T-helper 1 cell (primary cell): ENCODE measurements at places on chromosomes 1 and 21.

DNA sequence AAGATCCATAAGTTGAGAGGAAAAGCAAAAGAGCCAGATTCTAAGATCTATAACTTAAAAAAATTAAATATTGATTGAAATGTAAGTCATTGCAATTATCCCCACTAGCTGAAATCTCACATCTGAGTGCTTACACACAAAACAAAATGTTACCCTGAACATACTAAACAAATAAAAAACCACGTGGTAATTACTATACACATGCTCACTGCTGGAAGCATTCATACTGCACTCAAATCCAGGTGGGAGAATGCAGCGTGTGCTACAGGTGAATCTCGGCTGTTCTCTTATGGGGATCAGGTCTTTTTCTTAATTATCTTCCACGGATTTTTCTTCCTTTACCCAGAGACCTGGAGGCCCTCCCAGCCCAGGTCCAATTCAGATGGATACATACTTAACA lies 74.3 kb downstream of the SDC3 start:
- no peak for DNase-seq

- peak; percentile 78 for DNase-seq
Observed at GRCh38 chr1:54715493-54716298, at the start of gene TTC4. Gene TTC4 (plus strand): TSS chr1:54715861. CDS start chr1:54715909, 48 bp downstream.

DNA sequence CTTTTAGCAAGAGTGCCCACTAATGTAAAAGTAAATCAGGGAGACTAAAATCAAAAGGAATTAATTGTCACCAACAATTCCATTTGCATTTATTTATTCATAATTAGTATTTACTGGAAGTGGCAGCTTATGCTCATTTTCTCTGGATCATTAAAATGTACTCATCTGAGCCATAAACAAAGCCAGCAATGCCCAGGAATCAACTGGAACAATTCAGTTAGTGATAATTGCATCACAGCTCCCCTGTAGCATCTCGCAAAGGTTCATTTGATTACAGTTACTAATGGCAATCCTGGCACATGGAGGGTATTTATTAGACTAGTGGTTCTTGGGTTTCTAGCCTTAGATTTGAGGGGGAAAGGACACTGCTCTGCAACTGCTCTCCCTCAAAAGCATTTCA lies 92.7 kb upstream of the C1orf21 start:
- no peak for DNase-seq

- DNase-seq: no peak
Observed at GRCh38 chr1:63023171-63023570, 239.2 kb downstream of the ATG4C start.

GRCh38 chr21:42731264-42732032 lies 78.0 kb downstream of the PDE9A start:
- no peak for DNase-seq

- no peak for DNase-seq
Observed at GRCh38 chr1:160108888-160109662, 6.5 kb upstream of the ATP1A2 start.

DNA sequence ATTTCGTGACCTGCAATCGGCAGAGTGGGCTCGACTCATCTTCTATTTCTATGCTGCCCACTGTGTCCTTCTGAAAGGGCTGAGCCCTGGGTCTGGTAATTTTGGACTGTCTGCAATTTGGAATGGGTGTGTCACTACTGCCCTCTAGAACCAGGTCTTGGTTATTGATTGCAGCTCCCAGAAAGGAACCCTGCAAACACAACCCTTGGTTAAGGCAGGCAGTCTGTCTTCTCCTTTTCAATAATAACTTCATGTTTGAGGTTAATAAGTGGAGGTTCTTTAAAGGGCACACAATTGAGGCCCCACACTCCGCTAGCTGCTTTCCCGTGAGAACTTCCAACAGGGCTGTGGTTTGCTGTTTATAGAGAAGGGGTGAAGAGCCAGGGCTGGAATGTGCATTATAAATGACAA lies 79.9 kb upstream of the LYST start:
- DNase-seq: no peak

DNA sequence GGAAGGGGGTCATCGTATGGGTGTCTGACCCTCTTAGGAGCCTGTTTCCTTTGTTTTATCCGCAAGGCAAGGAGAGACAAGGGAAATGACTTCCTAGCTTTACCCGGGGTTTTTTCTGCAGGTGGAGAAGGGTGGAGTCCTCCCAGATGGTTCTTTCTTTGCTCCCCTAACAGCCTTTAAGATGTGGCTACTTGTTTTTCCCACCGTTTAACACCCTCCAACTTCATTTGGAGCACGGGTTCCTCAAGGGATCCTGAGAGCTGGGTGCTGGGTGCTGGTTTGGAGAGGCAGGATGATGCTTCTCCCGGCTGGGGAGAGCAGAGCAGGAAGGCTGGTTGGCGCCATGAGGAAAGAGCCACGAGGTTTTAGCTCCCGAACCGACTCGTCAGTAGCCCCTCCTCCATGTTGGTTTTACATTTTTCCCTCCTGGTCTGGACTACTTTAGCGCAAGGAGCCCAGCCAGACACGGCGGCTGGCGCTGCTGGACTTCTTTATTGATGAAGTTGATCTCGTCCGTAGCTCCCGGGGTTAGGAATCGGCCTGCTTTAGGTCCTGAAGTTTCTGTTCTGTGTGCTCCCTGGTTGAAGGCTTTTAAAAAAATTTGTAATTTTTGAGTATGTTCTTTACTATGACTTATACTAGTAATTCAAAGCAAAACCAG lies 1.4 kb downstream of the UCK2 start:
- DNase-seq: no peak

- DNase-seq: no peak
Observed at GRCh38 chr21:42509244-42509643, 4.4 kb upstream of the SLC37A1 start.

DNA sequence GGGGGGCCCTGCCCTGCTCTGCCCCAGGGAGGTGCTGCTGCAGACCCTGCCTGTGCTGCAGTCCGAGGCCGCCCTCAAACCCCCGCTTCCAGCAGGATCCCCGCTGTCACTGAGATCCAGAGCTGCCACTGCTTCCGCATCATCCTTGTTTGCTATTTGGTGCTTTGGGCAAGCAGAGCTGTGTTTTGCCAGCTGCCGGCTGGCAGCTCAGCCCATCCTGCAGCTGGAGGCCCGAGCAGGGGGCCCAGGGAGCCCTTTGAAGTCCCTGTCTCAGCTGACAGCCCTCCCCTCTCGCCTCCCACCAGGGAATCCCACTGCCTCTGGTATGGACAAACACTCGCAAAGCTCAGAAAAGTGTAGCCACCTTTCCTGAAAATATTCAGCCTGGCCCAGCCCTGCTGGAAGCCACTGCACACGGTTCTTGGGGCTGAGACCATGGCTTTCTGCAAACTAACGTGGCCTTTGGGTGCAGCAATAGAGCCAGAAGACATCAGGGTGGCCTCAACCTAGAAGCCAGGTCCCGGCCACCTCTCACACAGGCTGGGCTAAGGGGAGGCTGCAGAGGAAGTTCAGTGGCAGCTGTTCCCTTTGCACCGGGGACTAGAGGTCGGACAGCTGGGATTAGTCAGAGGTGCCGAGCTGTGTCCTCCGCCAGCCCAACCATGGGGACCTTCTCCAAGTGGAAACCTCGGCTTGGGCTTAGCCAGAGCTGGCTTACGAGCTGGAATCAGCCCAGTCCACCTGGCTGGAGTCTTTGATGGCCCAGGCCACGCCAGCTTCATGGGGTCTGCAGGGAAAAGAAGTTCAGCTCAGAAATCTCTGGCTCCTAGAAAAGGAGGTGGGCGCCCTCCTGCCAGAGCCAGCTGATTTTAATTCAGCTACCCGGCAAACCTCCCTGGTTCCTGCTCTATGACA lies 107.1 kb downstream of the SPSB1 start:
- DNase-seq: no peak

DNA sequence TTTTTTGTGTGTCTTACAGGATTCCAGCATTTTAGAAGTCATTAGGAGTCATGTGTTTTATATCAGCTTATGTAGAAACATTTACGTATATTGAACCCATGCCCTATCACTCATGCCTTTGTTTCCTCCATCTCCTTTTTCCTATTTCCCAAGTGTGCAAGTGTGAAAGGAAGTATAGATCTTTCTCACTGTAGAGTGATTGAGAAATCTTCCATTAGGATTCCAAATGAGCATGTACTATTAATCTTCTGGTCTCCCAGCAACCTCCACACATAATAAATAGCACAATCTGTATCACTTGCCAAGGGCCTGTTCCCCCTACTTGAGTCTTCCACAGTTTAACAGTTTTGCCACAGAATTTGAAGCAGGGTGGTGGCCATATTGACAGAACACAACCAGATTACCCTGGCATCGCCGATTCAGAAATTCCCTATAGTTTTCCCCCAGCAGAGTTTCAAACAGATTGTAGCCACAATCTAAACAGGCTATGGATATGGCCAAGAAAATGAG lies 1052.8 kb downstream of the TTLL7 start:
- DNase-seq: no peak

DNA sequence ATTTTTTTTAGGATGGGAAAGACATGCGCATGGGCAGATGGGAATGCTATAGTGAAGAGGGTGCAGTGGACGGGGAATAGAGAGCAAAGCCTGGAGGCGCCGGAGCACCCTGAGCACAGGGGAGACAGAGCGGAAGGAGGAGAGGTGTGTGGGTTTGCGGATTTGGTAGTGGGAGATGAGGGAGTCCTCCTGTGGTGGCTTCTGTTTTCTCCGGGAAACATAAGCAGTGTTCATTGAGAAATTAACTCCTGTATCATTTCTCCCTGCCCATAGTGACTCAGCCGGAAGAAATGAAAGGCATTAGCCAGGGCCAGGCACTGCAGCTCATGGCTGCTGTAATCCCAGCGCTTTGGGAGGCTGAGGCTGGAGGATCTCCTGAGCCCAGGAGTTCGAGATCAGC lies 4.7 kb upstream of the PTPRF start:
- DNase-seq: no peak

DNA sequence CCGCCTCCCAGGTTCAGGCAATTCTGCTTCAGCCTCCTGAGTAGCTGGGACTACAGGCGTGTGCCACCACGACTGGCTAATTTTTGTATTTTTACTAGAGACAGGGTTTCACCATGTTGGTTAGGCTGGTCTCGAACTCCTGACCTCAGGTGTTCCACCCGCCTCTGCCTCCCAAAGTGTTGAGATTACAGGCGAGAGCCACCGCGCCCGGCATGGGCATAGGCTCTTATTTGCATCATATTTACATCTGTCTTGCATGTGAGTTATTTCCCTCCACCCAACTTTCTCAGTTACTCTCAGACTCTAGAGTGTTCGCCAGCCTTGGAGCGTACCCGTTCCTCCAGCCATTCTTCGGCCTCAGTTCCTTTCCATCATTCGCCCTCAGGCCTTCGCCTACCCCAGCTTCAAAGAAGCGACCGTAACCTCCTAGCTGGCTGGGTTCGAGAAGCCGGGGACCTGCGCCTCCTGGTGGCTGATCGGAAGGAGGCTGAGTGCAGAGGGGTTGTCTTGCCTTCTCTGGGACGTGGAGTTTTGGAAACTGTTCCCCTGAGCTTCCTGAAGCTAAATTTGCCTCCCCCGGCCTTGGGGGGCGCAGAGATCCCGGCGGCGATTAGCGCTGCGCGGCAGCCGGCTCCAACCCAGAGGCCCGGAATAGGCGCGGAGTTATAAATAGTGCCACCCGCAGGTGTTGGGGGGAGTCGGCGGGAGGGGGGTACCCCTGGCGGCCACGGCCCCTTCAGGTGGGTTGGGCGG lies 3.6 kb upstream of the ZBTB7B start:
- DNase-seq: no peak

- no peak for DNase-seq
Observed at GRCh38 chr1:87539147-87539546, 210.5 kb downstream of the LMO4 start.

DNA sequence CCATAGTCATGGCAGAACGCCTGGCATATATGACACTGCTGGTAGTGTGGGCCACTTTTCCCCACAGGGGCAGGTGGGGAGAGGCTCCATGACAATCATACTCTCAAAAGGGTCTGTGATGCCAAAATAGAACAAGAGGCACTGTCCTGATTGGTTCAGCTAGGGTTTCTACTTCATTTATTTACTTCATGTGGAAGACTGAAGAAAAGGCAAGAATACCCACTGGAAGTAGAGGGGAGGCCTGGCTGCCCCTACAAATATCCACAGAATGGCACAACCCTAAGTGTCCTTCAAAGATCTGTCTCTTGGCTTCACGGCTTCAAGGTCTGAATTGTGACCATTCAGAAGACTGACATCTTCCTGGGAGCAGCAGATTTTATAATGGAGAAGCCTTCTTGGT lies 4.5 kb upstream of the SFT2D2 start:
- no peak for DNase-seq

GRCh38 chr1:215215846-215216245 lies 133.3 kb downstream of the KCNK2 start:
- DNase-seq: no peak

GRCh38 chr1:88466011-88466410 lies 218.1 kb upstream of the PKN2 start:
- DNase-seq: no peak

- DNase-seq: no peak
Observed at GRCh38 chr1:245079021-245079609, 75.7 kb upstream of the KIF26B start.

DNA sequence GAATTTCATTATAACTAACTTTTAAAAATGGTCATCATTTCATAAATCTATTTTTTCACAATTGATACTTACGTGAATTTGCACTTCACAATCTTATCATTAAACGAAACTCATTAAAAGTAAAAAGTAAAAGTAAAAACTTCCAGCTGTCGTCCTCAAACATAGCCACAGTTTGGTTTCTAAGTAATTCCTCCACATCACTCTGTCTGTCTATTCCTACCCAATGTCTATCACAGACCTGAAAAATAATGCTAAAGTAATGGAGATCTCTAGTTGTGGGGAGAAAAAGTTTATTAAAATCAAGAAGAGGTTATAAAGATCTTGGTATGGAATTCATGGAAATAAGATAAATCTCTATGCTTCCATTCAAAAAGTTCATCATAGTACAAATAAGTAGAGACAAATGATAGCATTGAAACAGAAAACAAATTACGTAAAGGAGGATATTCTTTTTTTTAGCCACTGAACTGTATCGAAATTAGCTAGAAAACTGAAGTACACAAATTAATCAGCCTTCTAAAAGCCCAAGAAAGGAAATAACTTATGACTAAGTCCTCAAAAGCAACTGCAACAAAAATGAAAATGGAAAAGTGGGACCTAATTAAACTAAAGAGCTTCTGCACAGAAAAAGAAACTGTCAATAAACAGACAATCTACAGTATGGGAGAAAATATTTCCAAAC lies 148.6 kb downstream of the TIAM1 start:
- no peak for DNase-seq

- no peak for DNase-seq
Observed at GRCh38 chr1:41382480-41383090, 21.4 kb downstream of the FOXO6 start.

- no peak for DNase-seq
Observed at GRCh38 chr1:38114241-38115026, 67.8 kb upstream of the POU3F1 start.

DNA sequence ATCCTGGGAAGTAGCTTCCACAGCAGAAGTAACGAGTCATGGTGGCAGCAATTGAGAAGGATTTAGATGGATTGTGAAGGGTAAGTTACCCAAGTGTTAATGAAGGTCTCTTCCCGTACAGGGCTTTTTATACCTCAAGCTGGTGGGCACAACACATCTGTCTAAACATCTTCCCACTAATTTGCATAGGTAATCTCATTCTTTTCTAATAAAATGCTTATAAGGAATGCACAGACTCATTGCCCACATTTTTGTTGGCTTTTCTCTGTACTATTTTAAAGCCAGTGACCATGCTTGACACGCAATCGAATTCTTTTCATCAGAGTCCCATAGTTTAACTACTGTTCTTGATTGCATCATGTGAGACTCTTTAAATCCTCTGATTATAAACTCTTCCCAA lies at the start of gene KRTAP7-1:
Gene KRTAP7-1, minus strand, starts transcription at position 101 of the 400 bp plus-strand sequence. Its CDS starts 61 bp downstream, at position 40.
- DNase-seq: no peak

- DNase-seq: no peak
Observed at GRCh38 chr1:230737622-230738262, 9.4 kb upstream of the CAPN9 start.
